ENCODE measurements at places on chromosomes 12 and 14. TPM values are rescaled to one million over a fixed set of nuclear protein-coding genes. Genes with fewer than 3 reads are reported as not detected.

Gene RAP1B
- polyA plus RNA-seq: 206 TPM

Gene BDKRB2
- 22.6 TPM for polyA plus RNA-seq

Gene SDR9C7
- not detected for polyA plus RNA-seq

Gene PROX2
- not detected for polyA plus RNA-seq

Gene NOXRED1
- 0.24 TPM for polyA plus RNA-seq

Gene RNASE11
- polyA plus RNA-seq: not detected

Gene FGF23
- not detected for polyA plus RNA-seq

Gene RHOJ
- 3.9 TPM for polyA plus RNA-seq

Gene TAS2R30
- 0.03 TPM for polyA plus RNA-seq

Gene RGS6
- polyA plus RNA-seq: 1.9 TPM

Gene GLI1
- polyA plus RNA-seq: 0.18 TPM

Gene MYH6
- polyA plus RNA-seq: 10.8 TPM

Gene RTL1
- not detected for polyA plus RNA-seq

Gene TRMT61A
- 12.0 TPM for polyA plus RNA-seq

Gene ACRBP
- 1.6 TPM for polyA plus RNA-seq

Gene TCL1B
- polyA plus RNA-seq: not detected

Gene KRT73
- polyA plus RNA-seq: not detected

Gene B4GALNT1
- polyA plus RNA-seq: 0.70 TPM

Gene TSPAN9
- polyA plus RNA-seq: 29.7 TPM

Gene TAS2R13
- not detected for polyA plus RNA-seq

Gene TSPAN8
- 38.5 TPM for polyA plus RNA-seq

Gene MED6
- polyA plus RNA-seq: 14.9 TPM

Gene PTPRB
- 3.4 TPM for polyA plus RNA-seq

Gene ASIC1
- 0.38 TPM for polyA plus RNA-seq

Gene CLEC6A
- polyA plus RNA-seq: not detected

Gene SLC2A3
- 79.4 TPM for polyA plus RNA-seq

Gene KRT77
- 0.01 TPM for polyA plus RNA-seq

Gene HRK
- polyA plus RNA-seq: 0.11 TPM

Gene NRIP2
- 1.4 TPM for polyA plus RNA-seq

Gene HPD
- 4.5 TPM for polyA plus RNA-seq

Gene P2RX7
- polyA plus RNA-seq: 0.90 TPM

Gene PLEKHG7
- 0.67 TPM for polyA plus RNA-seq

Gene DTX1
- polyA plus RNA-seq: 21.9 TPM

Gene LBHD2
- 3.6 TPM for polyA plus RNA-seq

Gene CCDC175
- polyA plus RNA-seq: not detected

Gene NEUROD4
- not detected for polyA plus RNA-seq

Gene OTX2
- not detected for polyA plus RNA-seq

Gene GYS2
- 0.56 TPM for polyA plus RNA-seq

Gene GUCY2C
- not detected for polyA plus RNA-seq

Gene RNFT2
- 0.56 TPM for polyA plus RNA-seq

Gene PRR13
- polyA plus RNA-seq: 82.1 TPM

Gene CRACR2A
- 4.4 TPM for polyA plus RNA-seq

Gene RIPK3
- polyA plus RNA-seq: 8.4 TPM

Gene CLEC7A
- 12.8 TPM for polyA plus RNA-seq

Gene GNB3
- 0.89 TPM for polyA plus RNA-seq

Gene TXNDC16
- 2.4 TPM for polyA plus RNA-seq

Gene SLCO1A2
- 0.01 TPM for polyA plus RNA-seq

Gene FAM216A
- 4.8 TPM for polyA plus RNA-seq

Gene ABCD2
- polyA plus RNA-seq: 2.0 TPM
